Pulmonary artery endothelial cell (primary cell): ENCODE measurements at places on chromosomes 3 and 15. TPM values are rescaled to one million over a fixed set of nuclear protein-coding genes. Genes with fewer than 3 reads are reported as not detected.

The OR5K1 gene
- total RNA-seq = not detected in 2 replicates

The FILIP1L gene
- 21.6 and 35.6 TPM in 2 replicates for total RNA-seq

The AADAC gene
- not detected in 2 replicates for total RNA-seq

The GAP43 gene
- total RNA-seq = not detected in 2 replicates

The SAXO2 gene
- 0.11 and 0.33 TPM in 2 replicates for total RNA-seq

The PIF1 gene
- 8.8 and 14.7 TPM in 2 replicates for total RNA-seq

The GRIP2 gene
- 0.04 TPM in 1 of 2 replicates, not detected in the other for total RNA-seq

The MAP6D1 gene
- total RNA-seq = 2.2 and 2.9 TPM in 2 replicates

The LRRC58 gene
- 16.9 and 19.5 TPM in 2 replicates for total RNA-seq

The DOCK3 gene
- total RNA-seq = under 0.01 and 0.04 TPM in 2 replicates

The BFSP2 gene
- not detected in 2 replicates for total RNA-seq

The RAB6B gene
- 0.99 and 1.2 TPM in 2 replicates for total RNA-seq

The PTH1R gene
- total RNA-seq = 0.35 and 0.40 TPM in 2 replicates

The TRPM1 gene
- 0.25 and 0.26 TPM in 2 replicates for total RNA-seq

The IFT80 gene
- 17.7 and 20.9 TPM in 2 replicates for total RNA-seq

The GOLGA8Q gene
- 0.32 and 0.59 TPM in 2 replicates for total RNA-seq

The PLOD2 gene
- total RNA-seq = 312 and 355 TPM in 2 replicates

The RBP2 gene
- not detected in 2 replicates for total RNA-seq

The SLC22A13 gene
- 0.13 and 0.18 TPM in 2 replicates for total RNA-seq

The AVEN gene
- 16.2 and 38.1 TPM in 2 replicates for total RNA-seq

The ZPLD1 gene
- total RNA-seq = 0.04 and 0.07 TPM in 2 replicates

The PROK2 gene
- not detected in 2 replicates for total RNA-seq

The OCA2 gene
- not detected in 2 replicates for total RNA-seq
